Mesothelial cell of epicardium (in vitro differentiated cells): ENCODE measurements at places on chromosomes 7 and 10. TPM values are rescaled to one million over a fixed set of nuclear protein-coding genes. Genes with fewer than 3 reads are reported as not detected.

AGR2 gene
- 2.9 to 4.6 TPM (median 3.2 TPM) in 3 replicates for total RNA-seq

ERCC6 gene
- total RNA-seq, result 32.4 to 37.4 TPM (median 35.4 TPM) in 3 replicates

VWA2 gene
- 14.4 to 15.0 TPM (median 14.7 TPM) in 3 replicates for total RNA-seq

TMEM26 gene
- total RNA-seq, result 3.4 to 4.1 TPM (median 3.9 TPM) in 3 replicates

SPDYE5 gene
- 0.14 to 0.16 TPM in 2 of 3 replicates, not detected in the other for total RNA-seq

GRID2IP gene
- total RNA-seq, result 1.4 to 1.5 TPM (median 1.5 TPM) in 3 replicates

AGBL3 gene
- 2.2 to 3.7 TPM (median 2.3 TPM) in 3 replicates for total RNA-seq

ORC5 gene
- total RNA-seq, result 21.3 to 24.8 TPM (median 24.5 TPM) in 3 replicates

PTN gene
- 145 to 179 TPM (median 164 TPM) in 3 replicates for total RNA-seq
